ENCODE measurements at places on chromosomes 5 and 9.

DNA sequence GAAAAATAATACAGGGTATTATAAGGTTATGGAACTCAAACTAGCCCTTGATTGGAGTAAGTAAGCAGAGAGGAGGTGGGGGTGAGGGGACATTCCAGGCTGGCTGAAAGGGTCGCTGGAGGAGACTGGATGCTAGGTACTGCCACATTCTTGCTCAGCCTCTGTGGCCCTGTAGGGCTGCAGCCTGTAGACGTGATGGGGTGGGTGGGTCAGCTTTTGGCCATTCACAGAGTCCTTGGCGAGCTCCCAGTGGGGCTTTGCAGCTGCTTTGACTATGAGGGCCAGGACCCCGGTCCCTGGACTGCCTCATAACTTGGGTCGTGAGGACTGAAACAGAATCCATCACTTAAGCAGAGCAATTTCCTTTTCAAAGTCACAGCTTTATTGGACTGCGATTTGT lies 4.2 kb upstream of the GDNF start:
- DNase-seq = no peak

GRCh38 chr5:171617266-171617665 lies 168.4 kb upstream of the SMIM23 start:
- DNase-seq = no peak

DNA sequence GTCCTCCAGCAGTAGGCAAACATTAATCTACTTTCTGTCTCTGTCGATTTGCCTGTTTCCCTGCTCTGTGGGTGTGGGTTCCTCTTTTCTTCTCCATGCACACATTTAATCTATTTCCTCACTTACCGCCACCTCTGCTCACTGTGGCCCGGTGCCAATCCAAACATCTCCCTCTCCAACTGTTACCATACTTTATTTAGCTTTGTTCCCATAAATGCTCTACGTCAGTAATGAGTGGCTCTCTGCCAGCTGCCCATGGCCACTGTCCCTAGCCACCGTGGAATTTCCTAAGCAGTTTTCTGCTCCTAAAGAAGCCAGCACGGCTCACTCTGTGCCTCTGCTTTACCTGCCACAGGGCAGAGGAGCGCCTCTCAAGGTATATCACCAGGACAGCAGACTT lies 19.5 kb upstream of the GOLPH3 start:
- DNase-seq = no peak

GRCh38 chr5:153636670-153637451 lies 146.4 kb downstream of the GRIA1 start:
- no peak for DNase-seq

DNA sequence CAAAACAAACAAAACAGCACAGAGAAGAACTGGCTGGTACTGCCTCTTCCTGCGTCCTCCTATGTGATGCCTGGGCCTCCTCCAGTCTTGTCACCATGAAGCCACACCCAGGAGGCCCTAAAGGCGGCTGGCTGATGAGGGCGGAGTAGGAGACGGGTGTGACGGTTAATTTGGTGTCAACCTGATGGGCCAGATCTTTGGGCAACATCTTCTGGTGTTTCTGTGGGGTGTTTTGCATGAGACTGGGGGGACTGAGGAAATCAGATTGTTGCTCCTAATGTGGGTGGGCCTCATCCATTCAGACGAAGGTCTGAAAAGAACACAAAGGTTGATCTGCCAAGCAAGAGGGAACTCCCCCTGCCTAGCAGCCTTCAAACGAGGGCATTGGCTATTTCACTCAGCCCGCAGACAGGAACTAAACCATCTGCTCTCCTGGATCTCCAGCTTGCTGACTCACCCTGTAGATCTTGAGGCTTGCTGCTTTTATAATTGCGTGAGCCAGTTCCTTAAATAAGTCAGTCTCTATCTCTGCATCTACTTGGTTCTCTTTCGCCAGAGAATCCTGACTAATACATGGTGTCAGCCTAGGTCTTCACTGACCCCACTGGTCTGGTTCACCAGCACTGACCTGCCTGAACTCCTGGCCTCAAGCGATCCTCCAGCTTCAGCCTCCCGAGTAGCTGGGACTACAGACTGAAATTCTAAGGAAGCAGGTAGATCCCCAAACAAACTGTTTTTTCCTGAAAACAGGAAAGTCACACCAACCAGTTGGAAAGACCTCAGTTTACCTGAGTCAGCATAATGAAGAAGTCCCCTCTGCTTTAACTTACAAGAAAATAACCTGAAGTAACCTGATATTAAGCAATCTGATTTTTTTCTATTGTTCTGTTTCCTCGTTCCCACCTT lies 12.8 kb upstream of the ZFP62 start:
- DNase-seq = no peak

DNA sequence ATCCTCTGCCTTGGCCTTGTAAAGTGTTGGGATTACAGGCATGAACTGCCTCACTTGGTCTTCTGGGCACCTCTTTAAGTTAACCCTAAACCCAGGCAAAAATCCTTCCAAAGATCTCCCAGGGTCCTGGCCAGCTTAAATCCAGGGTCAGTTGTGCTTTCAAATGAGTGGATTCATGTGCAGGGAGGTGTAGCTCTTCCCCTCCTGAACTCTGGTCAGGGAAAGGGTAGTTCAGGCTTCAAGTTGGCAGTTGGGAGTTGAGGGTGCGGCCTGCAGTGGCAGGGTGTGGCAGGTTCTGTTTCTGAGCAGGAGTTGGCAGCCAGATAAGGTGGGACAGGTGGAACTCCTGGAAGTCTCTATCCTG lies 3.6 kb downstream of the HNRNPAB start:
- no peak for DNase-seq

DNA sequence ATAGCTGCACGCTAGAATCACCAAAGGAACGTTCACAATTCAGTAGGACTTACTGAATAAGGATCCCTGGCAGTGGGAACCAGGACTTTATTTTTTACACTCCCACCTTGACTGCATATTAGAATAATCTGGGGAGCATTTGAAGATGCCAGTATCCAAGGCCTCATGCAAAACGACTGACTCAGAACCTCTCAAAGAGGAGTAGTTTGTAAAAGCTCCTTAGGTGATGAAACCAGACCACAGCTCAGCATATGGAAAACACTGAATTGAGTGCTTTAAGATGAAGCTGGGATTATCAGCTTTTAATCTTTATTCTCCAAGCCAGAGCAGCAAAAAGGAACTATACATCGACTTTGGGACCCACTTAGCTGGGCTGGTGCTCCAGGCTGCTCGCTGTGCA lies 288.3 kb downstream of the MLLT3 start:
- DNase-seq = no peak

DNA sequence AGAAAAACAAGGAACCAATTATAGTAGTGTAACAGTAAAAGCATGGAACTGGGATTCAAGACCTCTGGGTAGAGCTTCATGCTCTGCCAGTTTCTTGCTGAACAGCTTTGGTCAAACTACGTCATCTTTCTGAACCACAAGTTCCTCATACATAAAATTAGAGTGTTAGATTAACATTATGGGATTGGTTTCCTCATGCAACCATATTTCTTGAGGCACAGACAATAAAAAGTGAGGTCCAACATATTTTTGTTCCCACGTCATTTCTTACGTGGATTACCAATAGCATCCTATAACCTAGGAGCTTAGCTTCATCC lies 354.8 kb downstream of the TMEM232 start:
- DNase-seq = no peak
